ENCODE measurements at places on chromosomes 11 and 22.

- DNase-seq = no peak
Measured at GRCh38 chr22:23376256-23376655, 195.9 kb downstream of the BCR start.

- DNase-seq = no peak
Measured at GRCh38 chr22:37212174-37212906, at the start of gene SSTR3. Gene SSTR3 (minus strand): TSS chr22:37212477. CDS start chr22:37207803, 4,674 bp downstream.

DNA sequence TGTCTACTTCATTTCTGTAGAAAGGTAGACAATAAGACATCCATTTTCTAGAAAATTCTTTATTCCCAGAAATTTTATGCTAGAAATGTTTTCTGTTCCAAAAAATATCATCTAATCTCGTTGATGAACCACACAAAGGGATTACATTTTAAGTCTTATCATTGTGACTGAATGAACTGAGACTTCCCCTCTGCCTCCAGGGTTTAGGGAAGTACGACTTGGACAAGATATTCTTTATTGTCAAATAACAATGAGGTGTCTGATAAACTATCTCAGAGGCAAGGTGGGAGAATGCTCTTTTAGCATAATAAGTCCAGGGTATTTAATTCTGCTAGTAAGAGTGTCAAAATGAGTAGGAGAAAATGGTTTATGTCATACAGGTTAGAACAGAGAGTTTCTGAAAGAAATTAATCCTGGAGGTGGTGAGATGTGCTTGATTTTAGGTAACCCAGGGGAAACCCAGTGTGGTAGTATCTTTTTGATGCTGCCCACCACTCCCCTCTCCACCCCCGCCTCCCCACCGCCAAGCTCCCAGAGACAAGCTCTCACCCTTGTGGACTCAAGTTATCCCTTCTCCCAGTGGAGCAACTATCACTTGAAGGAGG, 100.6 kb downstream of the CD44 start:
- DNase-seq = no peak

DNA sequence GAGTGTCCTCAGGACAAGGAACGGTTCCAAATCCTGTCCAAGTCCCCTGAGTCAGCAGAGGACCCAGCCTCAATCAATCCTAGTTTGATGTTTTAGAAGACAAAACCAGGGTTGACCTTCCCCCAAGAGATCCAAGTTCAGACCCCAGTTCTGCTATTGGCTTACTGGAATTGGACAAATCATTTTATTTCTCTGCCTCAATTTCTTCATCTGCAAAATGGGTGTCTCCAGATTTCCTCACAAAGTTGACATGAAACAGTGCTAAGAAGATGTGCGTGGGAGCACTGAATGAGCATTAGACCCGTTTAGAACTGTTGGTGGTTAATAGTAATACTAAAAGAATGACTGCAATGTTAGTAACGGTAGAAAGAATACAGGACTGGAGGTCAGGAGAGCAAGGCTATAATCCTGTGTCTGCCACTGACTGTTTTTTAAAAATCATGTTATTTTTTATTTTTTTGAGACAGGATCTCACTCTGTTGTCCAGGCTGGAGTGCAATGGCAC, 32.8 kb upstream of the SCUBE1 start:
- DNase-seq = no peak

DNA sequence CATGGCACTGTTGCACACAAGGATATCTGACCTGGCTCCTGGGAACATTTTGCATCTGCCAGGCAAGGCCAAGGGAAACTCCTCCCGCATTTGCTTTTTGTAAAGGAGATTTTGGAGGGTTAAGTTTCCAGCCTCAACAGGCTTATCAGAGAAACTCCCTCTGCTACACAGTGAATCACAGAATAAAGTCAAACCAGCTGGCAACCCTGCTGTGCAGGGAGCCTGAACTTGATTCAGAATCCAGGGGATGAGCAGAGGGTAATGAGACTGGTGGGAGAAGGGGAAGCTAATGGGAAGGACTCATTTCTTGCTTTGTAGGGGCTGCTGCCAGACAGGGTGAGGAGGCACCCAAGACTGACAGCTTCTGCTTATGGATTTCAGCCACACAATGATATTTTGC, 185.3 kb upstream of the ISX start:
- DNase-seq = no peak

DNA sequence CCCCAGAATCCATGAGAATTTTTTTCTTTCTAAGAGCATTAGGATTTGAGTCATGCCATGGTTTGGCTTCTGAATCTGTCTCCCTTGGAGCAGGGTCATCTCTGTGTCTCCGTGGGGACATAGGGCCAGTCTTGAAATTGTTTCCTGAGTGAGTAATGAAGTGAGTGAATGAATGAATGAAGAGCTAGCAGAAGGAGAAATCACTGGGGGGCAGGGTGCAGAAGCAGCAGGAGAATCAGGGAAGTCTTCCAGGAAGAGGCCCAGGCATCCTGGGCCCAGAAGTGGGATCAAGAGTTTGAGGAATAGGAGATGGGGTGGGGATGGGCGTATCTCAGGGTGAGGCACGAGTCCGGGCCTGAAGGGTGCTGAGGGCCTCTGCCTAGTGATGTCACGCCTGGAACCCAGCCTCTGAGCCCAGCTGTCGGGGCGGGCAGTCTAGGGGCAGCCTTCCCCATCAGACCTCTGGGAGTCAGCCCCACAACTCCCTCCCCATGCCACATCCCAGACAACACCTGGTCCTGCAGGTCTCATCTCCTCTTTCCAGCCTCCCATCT, 12.5 kb upstream of the MGAT3 start:
- no peak for DNase-seq

- DNase-seq = no peak
Measured at GRCh38 chr11:20647976-20648565, 21.3 kb upstream of the NELL1 start.

DNA sequence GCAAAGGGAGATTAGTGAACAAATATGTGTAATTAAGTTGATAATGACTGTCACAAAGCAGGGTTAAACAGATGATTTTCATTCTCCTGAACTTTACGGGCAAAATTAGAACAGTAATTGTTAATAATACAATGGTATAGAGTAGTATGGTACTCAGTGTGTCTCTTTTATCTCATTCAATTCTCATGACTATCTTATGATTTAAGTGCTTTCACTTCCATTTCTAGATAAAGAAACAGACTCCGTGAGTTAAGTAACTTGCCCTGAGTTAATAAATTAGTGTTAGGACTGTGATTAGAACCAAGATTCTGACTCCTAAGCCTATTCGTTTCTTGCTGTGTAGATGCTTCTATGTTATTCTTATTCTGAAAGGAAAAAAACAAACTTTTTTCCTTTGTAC, 22.0 kb downstream of the PIH1D2 start:
- DNase-seq = no peak

DNA sequence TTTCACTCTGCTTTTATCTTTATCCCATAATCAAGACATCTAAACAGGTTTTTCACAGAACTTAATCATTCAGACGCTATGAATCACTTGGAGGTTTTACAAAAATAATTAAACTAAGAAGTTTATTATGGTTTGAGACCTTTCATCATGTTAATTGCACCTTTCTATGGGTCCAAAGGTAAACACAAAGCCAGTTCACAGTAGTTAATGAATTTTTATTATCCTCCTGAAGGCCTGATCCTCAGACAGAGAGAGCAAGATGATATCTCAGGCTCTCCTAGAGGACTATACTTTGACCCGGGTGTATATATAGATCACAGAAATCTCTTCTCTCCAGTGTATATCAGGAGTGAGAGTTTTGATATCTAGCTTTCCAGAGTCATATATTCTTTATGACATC, 1044.3 kb upstream of the RAG2 start:
- no peak for DNase-seq

DNA sequence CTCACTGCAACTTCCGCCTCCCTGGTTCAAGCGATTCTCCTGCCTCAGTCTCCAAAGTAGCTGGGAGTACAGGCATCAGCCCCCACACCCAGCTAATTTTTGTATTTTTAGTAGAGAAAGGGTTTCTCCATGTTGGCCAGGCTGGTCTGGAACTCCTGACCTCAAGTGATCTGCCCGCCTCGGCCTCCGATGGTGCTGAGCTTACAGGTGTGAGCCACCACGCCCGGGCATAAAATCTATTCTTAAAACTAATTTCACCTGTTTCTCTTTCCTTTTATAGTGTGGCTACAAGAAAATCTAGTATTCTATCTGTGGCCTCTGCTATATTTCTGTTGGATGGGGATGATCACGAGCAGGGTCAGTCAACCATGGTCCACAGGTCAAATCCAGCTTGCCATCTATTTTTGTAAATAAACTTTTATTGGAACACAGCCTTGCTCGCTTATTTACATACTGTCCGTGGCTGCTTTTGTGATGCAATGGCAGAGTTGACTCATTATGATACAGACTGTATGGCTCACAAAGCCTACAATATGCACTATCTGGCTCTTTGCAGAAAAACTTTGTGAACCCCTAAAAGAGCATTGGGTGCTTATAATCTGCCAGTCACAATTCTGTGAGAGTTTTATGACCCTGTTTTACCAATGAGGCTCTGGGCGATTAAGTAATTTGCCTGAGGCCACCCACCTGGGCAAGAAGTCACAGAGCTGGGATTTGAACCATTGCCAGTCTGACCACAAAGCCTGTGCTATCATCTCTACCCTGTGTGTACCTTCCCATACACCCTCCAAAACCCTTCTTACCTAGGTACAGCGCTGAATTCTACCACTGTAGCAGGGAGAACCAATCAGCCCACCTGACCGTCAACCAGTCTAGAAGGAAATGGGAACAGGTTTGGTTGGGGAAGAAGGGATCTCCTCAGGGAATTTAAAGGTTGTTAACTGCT, 28.3 kb downstream of the SLC1A2 start:
- peak; percentile 60 for DNase-seq

DNA sequence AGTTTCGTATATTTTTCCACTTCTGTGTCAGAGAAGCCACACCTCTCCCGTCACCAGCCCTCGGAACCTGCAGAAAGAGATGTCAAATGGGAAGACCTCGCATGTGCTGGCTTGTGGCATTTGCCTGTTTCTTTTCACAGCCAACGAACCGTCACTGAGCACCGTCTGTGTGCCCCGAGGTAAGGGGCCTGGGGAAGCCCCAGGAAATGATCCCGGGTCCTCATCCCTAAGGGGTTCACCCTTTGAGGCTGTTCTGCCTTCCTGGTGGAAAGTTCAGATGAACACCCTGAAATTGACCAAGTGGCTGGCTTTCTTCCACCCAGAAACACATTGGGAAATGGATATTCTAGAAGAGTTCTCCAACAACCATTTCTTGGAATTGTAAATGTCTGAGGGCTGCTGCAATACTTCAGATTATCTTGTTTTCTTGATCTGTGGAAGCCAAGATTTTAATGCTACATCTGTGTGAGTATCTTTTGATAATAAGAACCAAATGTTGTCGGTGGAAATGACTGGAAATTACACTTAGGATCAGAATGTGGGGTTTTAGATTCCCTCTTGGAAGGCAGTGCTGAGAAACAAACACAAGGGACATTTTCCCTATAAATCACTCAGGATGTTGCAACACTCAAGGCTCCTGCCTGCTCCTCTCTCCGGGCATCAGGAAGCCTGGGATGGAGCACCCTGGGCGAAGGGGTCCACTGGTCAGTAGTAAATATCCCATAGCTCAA, 37.6 kb downstream of the RIBC2 start:
- no peak for DNase-seq

- peak; percentile 50 for DNase-seq
Measured at GRCh38 chr22:46068593-46069491, 81.5 kb upstream of the PPARA start.
